ENCODE measurements at places on chromosomes 1 and 21. TPM values are rescaled to one million over a fixed set of nuclear protein-coding genes. Genes with fewer than 3 reads are reported as not detected.
A peak's percentile ranks its signal among the peaks of the same experiment; 100 is the strongest.

KCNJ9 gene
- total RNA-seq = not detected

OR6K3 gene
- not detected for total RNA-seq

CRYBG2 gene
- 4.3 TPM for total RNA-seq

C4BPA gene
- not detected for total RNA-seq

FAM72A gene
- 31.6 TPM for total RNA-seq

IL10 gene
- total RNA-seq = 0.73 TPM

CD2 gene
- 329 TPM for total RNA-seq

FCRL6 gene
- not detected for total RNA-seq

FLG2 gene
- 0.03 TPM for total RNA-seq

TINAGL1 gene
- not detected for total RNA-seq

ANGPTL3 gene
- total RNA-seq = not detected

CD164L2 gene
- not detected for total RNA-seq

PCP4 gene
- not detected for total RNA-seq

ITGB2 gene
- 642 TPM for total RNA-seq

- DNase-seq = no peak
These were observed 297.9 kb downstream of the GRIK1 start for GRCh38 chr21:29641635-29642550.

- no peak for DNase-seq
These were observed 3.1 kb downstream of the BNIPL start for GRCh38 chr1:151039521-151039920.

DNA sequence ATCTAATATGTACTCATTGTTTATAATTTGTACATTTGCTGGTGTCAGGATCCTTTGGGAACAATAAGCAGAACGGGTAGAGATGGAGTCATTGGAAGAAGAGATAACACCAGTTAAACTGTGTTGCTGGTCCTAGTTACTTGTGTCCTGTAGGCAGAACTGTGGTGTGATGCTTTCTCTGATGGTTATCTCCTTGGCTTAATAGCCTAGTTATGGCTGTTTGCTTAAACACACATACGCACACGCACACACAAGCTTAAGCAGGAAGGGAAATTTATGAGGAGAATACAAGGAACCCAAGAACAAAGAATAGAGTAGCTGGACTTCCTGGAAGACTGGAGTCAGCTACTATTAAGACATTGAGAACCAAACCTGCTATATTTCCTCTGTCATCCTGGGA is 5.7 kb upstream of the PKN2 start:
- DNase-seq = no peak

DNA sequence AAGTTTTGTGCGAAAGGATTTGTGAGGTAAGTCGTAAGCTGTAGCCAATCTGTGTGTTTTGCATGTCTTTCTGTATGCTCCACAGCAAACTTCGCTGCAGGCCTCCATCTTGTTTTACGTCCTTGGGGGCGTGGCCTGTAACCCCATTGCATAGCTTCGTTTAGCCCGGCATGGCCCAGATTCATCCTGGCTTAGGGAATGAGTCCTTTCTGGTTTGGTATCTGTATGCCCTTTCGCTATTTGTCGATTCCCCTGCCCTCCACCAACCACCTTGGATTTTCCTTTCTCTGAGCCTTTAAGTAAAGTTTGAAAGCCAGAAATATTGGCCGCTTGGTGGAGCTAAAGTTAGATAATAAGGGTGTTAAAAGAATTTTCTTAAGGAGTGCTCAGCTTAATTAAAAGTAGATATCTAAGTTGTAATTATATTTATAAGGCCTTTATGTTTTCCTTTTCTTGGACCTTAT is 1.1 kb downstream of the THEM4 start:
- no peak for DNase-seq

DNA sequence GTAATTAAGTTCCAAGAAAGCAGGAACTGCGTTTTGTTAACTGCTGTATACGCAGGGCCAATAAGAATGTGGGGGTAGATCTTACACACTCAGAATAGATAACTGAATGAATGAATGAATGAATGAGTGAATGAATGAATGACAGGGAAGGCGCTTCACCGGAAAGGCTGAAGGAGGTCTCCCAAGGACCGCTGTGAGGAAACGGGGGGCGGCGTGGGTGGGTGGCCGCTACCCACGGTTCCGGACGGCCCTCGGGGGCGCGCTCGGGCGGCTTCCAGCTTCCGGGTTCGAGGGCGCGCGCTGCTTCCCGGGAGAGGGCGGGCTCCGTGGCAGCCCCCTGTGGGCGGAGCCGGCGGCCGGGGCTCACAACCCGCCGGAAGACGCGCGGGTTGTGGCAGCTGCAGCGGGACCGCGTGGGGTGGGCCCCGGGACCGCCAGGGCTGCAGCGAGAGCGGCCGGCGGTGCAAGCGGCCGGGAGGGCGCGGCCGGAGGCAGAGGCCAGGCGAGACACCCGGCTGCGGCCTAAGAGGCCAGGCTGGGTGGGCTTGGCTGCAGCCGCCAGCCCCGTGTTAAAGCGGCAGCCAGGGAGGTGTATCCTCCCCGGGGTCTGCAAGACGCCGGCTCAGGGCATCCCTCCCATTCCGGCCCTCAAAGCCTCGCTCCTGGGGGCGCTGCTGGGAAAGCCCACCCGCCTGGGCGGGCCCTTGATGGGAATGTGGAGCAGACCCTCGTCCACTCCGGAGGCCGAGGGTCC is at the start of gene ZFP69:
Gene ZFP69 (plus strand): TSS at position 367 of the 754 bp plus-strand sequence. CDS start 2,072 bp downstream, outside the sequence.
- DNase-seq = peak; percentile 72

DNA sequence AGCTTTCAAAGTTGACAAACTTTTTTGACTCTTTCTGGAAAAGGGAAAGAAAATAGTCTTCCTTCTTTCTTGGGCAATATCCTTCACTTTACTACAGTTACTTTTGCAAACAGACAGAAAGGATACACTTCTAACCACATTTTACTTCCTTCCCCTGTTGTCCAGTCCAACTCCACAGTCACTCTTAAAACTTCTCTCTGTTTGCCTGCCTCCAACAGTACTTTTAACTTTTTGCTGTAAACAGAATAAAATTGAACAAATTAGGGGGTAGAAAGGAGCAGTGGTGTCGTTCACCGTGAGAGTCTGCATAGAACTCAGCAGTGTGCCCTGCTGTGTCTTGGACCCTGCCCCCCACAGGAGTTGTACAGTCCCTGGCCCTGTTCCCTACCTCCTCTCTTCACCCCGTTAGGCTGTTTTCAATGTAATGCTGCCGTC is 160.8 kb upstream of the SGIP1 start:
- no peak for DNase-seq

DNA sequence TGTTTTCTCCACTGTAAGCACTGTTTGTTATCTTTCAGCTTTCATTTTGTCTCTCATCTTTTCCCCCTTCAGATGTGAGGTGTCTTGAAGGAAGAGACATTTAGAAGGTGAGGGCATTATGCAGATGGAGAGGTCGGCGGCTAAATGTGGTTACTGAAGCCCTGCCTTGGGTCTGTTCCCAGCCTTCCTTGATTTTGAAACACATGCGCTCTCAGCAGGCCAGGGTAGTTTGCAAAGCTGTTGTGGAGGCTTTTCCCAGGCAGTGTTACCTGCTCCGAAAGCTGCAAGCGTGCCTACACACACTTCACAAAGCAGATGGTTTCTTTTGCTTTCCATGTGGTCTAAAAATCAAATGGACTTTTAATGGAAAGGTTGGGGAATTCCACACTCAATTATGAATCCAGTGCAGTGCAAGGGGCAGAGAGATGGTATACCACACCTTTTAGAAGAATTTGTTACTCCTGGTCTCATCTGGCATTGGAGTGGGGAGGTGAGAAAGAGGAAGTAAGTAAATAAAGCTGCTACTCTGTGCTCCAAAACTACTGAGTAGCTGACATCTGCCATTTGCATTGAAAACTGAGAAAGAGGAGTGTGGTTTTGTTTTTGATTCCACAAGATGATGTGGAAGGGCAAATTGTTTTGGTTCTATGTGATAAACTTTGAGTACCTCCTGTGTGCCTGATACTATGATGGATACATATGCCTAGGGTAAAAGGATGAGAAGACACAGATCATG is 91.9 kb downstream of the NFIA start:
- DNase-seq = no peak

GRCh38 chr1:12338017-12338416 is 108.2 kb downstream of the VPS13D start:
- no peak for DNase-seq

- no peak for DNase-seq
These were observed 41.4 kb downstream of the ANP32E start for GRCh38 chr1:150194381-150195031.

DNA sequence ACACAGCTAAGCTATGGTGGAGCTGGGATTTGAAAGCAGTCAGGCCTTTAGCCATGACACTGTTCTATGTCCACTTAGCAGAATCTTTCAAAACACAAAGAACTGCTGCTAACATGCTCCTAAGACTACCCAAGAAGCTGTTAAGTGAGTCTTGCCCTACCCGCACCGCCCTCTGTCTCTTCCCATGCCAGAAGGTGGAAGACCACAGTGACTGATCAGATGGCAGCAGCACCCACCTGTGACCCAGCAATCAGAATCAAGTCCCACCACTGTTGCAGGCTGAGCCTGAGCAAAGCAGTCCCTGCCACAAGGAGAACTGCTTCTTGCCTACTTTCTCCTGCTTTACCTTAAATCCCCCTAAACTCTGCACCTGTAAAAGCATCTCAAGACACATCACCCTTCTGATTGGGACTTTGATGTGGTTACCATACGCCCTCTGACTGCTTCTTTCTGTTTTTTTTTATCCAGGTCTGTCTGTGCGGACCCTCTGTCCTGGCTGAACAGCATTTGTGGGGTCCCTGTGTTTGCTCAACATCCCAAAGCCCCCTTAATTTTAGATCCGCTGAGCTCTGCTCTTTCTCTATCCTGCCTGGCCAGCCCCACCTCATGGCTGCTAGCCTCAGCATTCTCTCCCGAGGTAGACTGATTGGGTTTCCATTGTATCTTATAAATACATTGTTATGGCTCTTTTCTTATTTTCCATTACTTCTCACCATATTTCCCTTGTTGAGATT is 16.0 kb downstream of the IRF2BP2 start:
- DNase-seq = no peak

- DNase-seq = no peak
These were observed 5.9 kb downstream of the NRIP1 start for GRCh38 chr21:15058854-15059263.

GRCh38 chr1:174999936-175000696 is at the start of gene CACYBP:
Gene CACYBP (plus strand): TSS chr1:174999947. CDS start chr1:175000181, 234 bp downstream.
- peak; percentile 51 for DNase-seq

DNA sequence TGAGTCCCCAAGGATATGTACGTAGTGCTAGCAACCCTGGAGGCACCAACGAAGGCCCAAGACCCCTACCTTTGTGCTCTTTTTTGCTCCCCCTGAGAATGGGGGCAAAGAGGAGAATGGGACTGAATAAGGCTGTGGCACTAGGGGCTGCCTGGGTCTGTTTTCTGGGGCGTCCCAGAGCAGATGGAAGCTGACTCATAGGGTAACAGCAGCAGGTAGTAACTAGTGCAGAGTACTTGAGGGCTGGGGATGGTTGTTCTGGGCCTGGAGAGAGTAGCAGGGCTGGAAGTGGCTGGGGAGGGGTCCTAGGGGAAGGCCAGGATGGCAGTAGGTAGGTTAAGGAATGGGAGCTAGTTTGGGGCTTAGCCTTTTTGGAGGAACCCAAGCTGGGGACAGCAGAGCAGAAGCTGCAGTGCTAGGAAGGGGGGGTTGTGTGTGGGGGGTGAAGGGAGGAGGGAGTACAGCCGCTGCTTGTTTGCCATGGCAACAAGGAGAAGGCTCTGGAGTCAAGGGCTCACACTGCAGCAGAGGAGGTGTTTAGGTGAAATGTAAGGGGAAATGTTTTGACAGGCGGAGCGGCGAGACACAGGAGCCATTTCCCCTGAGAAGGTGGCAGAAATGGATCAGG is 1.8 kb downstream of the NCDN start:
- no peak for DNase-seq

DNA sequence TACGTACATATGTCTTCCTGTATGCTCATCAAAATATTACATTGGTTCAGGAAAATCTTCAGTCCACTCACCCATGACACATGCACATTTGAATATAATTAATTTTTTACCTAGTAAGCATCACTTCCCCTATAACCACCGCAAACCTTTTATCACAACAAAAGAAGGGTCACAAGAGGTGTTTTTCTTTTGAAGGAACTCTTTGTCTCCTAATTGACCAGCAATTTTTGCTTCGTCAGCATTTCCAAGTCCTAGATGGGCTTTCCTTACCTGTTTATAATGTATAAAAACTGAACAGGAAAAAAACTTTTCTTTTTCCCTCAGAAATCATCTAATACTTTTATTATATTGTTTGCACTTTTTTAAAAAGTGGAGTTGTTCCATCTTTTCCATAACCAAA is 631.3 kb downstream of the PLA2G4A start:
- no peak for DNase-seq

DNA sequence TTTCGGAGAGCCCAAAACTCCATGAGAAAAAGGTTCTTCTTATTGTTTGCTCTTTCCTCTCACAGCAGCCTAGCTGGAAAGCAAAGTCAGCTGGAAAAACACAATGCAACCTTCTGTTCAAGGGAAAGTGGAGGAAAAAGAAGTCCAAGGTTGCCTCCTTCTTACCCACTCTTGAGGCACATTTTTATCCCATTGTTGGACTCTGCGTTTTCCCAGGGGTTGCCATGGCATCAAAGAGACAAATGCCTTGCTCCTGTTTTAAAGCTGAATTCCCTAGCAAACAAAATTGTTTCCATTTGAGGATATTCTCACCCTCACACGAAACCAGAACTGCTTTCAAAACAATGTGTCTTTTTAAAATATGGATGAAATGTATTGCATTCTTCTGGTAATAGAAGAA is 45.1 kb upstream of the PALMD start:
- no peak for DNase-seq

- DNase-seq = no peak
These were observed 1.3 kb downstream of the IGSF9 start for GRCh38 chr1:159943908-159944622.

DNA sequence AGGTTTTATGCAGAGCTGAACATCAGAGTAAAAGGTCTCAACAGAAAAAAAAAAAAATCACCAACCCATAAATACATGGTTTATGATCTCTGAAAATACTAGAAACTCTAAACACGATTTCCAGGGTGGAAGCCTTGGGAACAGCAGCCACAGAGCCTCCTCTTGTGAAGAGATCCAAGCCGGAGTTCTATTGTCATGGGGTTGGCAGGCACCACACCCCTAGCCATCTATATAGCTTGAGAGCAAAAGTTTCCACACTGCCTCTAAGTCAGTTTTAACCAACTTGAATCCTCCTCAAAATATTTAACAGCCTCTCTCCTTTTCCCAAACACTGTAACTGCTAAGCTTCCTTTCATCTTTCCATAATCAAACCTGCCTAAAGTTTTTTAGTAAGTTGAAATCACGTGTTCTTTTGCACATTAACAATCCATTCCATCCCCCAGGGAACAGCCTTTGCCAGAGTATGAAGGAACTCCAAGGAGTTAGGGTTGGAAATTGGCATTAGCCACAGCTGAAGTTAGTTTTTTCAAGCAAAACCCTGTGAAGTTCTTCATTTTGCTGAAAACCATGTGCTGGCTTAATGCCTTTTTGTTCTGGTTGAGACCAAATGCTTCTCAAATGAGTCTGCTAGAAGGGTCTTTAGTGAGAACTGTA is 13.8 kb upstream of the SEC16B start:
- DNase-seq = no peak

GRCh38 chr1:172376431-172376830 is 44.1 kb upstream of the C1orf105 start:
- no peak for DNase-seq

DNA sequence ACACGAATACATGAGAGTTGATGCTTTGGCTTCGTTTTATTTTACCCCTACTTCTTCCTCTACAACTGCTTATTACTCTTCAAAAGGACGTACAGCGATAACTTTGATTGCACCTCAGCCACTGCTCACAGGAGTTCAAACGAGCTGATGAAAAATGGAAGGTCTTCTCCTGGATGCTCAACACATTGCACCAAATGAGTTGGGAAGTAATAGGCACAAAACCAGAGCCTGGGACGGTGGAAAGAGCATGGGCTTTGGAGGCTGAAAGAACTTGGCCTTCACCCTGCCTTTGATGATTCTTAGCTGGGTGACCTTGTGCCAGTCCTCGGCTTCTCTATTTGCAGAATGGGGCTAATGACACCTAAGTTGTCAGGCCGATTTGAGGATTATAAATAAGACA is 4.8 kb downstream of the CD53 start:
- DNase-seq = no peak
